CD4-positive, alpha-beta T cell treated with Interleukin-15 for 1 hour (primary cell): ENCODE measurements at places on chromosomes 1 and 21.

DNA sequence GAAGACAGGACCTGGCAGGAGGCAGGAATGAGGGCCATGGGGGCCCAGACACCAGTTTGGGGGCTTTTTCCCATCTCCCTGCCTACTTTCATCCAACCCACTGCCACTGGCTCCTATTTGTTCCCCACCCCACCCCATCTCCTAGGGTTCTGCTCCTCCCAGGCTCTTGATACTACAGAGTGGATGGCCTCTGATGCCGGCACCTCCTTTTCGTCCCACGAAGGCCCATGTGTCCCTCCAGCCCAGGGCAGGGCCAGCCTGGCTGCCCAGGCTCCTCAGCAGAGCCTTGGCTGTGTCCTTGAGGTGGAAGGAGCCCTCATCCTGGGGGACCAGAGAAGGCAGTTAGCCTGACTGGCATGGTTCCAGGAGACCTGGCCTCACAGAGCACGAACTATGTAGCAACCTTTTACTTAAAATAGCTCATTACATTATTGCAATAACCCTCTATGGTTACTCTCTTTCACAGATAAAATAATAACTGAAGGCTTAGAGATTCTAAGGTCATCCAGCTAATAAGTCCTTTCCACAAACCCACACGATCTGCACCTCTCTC, 3.5 kb downstream of the POMGNT1 start:
- no peak for DNase-seq

DNA sequence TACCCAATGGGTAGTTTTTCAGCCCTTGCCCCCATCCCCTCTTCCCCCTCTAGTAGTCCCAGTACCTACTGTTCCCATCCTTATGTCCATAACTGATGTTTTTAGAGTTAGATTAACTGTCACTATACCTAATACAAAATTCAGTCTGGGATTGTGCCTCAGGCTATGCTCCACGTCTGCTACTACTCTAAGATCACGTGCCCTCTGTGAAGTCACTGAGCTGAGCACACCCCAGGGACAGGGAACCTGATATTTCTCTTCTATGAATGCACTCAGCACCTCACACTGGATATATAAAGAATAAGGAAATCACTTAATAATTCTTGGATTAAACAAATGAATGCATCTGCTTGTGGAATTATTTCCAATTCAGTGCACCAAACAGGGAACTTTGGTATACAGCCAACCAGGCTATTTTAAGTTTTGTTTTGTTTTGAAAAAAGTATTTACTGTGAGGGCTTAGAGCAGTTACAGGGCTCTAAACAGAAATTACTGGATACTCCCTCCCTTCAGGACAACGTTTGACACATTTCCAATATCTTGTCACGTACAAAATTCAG, 307.9 kb downstream of the SMYD3 start:
- DNase-seq = no peak

- no peak for DNase-seq
Observed at GRCh38 chr1:168330285-168330684, 49.6 kb downstream of the TBX19 start.

- no peak for DNase-seq
Observed at GRCh38 chr1:10935246-10935645, 77.2 kb upstream of the TARDBP start.

GRCh38 chr1:152901631-152902030, 6.7 kb upstream of the IVL start:
- no peak for DNase-seq

DNA sequence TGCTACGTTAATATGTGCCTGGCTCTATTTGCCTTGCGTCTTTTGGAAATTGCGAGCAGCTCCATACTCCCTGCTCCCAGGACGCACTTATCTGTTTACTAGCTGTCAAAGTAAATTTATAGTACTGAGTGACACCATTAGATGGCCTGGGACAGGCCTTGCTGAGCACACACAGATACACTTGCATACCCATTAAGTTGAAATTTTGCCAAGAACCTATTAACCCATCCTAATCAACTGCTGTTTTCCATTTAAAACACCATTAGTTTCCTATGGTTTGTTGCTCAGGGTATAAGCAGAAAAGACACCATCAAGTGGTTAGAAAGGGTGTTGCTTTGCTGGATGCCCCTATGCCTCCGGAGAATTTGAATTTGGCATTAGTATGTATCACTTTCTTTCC, 187.3 kb downstream of the SLC44A5 start:
- no peak for DNase-seq

GRCh38 chr1:23581219-23581618, 21.9 kb upstream of the ID3 start:
- DNase-seq = no peak

GRCh38 chr1:38153778-38154470, 107.3 kb upstream of the POU3F1 start:
- DNase-seq = no peak

DNA sequence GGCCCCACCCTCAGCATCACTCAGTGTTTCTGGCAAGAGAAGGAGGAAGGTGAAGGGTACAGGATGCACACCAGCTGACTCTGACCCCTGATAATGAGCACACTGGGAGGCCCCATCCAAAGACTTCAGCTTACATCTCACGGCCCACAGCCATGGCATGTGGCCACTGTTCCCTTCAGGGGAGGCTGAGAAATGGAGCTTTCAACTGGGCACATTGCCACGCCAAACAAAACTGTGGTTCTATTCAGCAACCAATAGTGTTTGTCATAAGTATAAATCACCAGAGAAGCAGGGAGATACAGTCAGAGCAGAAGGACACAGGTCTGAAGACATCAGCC, 12.7 kb upstream of the TRAF3IP3 start:
- DNase-seq = no peak

- no peak for DNase-seq
Observed at GRCh38 chr1:223545343-223545742, 120.2 kb downstream of the CAPN8 start.

GRCh38 chr1:36784147-36784859, 250.0 kb downstream of the GRIK3 start:
- no peak for DNase-seq

DNA sequence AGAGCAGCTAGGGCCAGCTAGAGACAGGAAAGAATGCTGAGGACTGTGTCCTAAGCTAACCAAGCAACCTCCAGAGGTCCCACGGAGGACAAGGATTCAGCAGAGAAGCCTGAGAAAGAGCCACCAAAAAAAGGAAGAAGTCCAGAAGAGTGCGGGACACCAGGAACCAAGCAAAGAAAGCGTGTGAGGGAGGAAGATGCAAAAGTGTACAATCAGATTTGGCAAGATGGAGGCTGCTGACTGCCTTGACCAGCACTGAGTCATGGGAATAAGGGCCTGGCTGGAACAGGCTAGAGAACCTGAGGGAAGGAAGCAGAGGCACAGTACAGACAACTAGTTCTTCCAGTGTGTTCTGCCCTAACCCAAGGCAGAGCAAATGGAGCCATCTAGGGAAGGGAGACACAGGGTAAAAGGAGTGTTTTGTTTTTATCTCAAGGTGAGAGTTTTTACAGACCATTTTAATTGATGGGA, 18.5 kb downstream of the TP53BP2 start:
- DNase-seq = peak; percentile 37

GRCh38 chr1:20210736-20211460, 24.6 kb upstream of the PLA2G2C start:
- DNase-seq = no peak

DNA sequence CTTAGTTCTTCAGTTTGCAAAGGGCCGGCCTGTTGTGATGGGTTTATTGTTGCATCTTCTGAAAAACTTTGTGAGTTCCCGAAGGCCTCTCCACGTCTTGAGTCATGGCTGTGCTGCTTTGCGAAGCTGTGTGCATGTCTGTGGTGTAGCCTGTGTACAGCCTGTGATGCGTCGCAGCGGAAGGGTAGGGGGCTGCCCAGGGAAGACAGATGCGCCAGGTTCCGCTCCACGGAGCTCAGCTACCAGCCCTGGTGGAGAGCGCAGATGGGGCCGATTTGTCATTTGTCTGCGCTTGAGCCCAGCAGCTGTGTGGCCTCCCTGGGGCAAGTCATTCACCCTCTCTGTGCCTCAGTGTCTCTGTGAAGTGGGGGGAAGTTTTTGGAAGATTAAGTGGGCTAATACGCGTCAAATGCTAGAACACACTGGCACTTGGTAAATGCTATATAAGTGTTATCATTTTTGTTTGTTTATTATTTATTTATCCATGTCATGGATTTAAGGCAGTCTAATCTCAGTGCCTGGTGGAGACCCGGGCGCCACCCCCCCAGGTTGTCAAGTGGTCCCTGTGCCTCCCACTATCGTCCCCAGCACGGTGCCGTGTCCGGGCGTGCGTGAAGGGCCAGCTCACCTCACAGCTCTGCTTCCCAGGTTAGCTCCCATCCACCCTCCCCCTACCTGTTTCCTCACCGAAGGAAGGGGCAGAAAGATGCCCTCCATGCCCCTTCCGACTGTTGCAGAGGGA, 8.4 kb downstream of the PDE9A start:
- no peak for DNase-seq

GRCh38 chr21:18722193-18722592, 318.6 kb upstream of the TMPRSS15 start:
- DNase-seq = no peak

- no peak for DNase-seq
Observed at GRCh38 chr1:101977266-101977665, 19.5 kb downstream of the OLFM3 start.

DNA sequence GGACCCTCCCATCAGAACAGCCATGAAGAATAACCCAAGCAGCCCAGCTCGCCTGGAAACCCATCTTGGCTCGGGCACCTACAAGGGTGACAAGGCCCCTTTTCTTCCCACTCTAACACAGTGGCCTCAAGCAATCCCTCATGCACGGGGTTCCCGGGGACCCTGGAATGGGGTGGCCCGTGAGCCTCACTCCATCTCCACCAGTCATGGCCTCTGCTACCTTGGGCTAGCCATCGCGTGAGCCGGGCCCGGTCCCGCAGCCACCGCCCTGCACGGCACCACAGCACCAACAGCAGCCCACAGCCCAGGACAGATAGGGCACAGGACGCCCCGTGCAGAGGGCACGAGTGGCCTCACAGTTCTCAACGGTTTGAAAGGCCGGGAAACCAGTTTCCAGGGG, 19.0 kb downstream of the WDR4 start:
- no peak for DNase-seq

DNA sequence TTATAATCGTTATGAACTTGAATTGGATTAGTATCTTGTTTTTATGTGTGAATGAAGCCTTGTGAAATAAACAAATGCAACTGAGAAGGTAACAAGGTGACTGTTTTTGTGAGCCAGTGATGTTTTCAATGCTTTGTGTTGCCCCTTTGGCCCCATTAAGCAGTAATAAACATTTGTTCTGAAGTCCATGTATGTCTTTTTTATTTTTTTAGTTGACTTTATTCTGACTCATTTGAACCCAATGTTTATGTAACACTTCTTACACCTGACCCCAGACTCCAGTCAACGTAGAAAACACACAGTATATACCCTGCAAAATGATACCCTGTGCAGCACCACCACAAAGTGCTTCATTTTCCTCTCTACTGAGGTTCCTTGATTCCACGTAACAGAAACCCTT, 4.6 kb upstream of the CACYBP start:
- no peak for DNase-seq

GRCh38 chr1:24254783-24255182, 64.4 kb upstream of the GRHL3 start:
- DNase-seq = no peak

- DNase-seq = no peak
Observed at GRCh38 chr1:17948594-17948993, 159.0 kb upstream of the IGSF21 start.

- no peak for DNase-seq
Observed at GRCh38 chr1:50417946-50418599, 5.2 kb downstream of the DMRTA2 start.

DNA sequence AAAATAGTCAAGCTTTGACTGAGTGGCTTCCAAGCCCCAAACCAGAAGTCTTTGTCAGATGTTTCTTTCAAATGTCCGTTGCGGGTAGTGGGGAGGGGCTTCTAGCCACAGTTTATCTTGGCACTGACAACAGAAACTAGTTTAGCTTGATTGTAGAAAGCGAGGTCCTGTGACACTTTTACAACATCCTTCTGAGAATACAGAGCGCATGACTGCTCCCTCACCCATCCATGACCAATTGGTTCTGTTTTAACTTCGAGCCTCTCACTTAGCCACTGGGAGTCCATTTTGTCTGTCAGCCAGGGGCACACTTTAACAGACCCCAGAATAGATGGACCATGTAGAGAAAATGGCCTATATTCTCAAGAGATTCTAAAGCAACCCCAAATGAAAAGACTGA, 199.2 kb upstream of the ST6GALNAC5 start:
- DNase-seq = no peak

- no peak for DNase-seq
Observed at GRCh38 chr1:59434336-59434735, 137.4 kb downstream of the FGGY start.

GRCh38 chr1:214573386-214574318, 22.2 kb upstream of the PTPN14 start:
- DNase-seq = no peak

DNA sequence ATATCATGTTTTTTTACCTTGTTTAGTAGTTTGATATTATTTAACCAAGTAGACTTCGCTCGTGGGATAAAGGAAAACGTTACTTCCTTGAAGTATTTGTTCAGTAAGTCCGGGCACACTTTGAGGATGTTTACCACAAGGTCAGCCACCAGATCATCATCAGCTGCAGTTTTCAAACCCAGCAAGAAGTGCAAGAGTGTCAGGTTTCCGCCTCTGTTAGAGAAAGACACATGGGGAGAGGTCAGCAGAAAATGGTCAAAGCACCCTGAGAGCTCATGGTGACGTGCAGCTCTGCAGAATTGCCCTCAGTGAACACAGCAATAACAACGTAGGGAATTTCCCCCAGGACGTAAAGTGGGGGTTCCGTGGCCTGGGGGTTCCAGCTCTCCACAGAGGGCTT, 24.4 kb downstream of the URB1 start:
- DNase-seq = no peak

DNA sequence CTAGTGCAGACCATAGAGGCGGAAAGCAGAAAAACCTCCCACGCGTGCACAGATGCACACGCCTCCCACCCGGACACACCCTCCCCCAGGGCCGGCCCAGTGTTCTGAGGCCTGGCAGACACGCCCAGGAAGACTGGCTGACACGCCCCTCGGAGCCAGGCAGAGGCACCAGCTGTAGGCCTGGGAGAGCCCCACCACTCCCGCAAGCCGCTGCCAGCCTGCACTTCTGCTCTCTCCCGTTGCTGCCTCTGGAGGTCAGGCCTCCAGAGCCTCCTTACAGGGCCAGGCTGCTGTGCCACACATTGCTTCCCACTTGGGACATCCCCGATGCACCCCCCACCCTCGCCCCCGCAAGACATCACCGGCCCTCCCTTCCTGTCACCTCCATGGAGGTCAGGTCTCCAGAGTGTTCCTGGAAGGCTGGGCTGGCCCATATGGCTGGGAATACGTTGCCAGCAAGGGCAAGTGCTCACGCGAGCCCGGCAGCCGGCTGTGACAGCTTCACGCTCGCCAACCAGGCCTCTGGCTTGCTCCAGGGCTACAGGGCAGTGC, 40.4 kb downstream of the CASZ1 start:
- DNase-seq = peak; percentile 60

DNA sequence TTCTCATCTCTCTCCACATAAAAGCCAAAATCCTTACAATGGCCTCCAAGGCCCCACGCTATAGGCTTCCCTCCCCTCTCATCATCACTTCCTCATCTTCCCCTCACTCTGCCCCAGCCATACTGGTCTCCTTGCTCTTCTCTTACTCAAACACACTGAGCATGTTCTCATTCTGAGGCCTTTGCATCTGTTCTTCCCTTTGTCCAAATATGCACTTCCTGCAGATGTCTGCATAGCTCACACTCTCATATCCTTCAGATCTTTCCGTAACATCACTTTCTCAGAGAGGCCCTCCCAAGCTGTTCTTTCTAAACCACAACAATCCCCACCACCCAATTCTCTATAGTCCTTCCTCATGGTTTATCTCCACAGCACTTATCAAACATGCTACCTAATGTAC, 284.1 kb downstream of the HHIPL2 start:
- DNase-seq = no peak
